Peyer's patch (tissue), 4 donors: ENCODE measurements at places on chromosomes 5 and 9. TPM values are rescaled to one million over a fixed set of nuclear protein-coding genes. Genes with fewer than 3 reads are reported as not detected.

DNA sequence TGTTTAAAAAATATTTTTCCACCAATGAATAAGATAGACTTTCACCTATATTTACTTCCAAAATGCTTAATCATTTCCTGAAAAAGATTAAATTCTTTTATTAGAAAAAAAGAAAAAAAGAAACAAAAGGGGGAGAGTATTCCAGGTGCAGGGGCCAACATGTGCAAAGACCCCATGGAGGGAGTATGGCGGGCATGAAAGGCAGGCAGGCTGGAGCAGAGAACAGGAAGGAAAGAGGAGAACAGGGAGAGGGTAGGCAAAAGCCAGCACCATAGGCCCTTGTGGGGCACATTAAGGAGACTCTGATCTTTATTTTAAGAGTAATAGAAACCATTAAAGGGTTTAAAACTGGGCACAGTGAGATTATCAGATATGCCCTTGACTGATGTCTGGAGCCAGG lies 16.5 kb upstream of the SAP30L start:
- no peak overlapping the region for H3K4me3 ChIP-seq
- H3K27me3 ChIP-seq: no peaks in the 10 kb centered on the region
- DNase-seq: no peak
- no peaks in the 10 kb centered on the region for H3K36me3 ChIP-seq
- H3K27ac ChIP-seq: no peak overlapping the region
- no peaks in the 10 kb centered on the region for H3K4me1 ChIP-seq

Gene CACNA1B
- total RNA-seq: 0.13 TPM

DNA sequence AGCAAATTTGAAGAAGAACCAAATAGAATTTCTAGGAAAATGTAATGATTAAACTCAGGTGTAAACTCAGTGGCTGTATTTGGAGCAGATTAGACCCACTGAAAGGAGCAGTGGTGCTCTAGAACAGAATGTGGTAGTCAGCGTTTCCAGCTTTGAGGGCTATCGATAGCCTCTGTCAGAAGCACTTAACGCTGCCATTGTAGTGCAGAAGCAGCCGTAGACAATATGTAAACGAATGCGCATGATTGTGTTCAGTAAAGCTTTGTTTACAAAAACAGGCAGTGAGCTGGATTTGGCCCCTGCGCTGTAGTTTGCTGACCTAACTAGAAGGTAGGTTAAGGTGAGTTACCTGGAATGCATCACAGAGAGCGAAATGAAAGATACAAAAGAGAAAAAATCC lies 72.0 kb downstream of the FAM78A start:
- no peak overlapping the region for H3K27ac ChIP-seq
- H3K36me3 ChIP-seq: no peaks in the 10 kb centered on the region
- H3K4me1 ChIP-seq: no peaks in the 10 kb centered on the region
- no peak for DNase-seq
- H3K27me3 ChIP-seq: no peaks in the 10 kb centered on the region

GRCh38 chr9:68728731-68729130 lies 23.7 kb downstream of the PIP5K1B start:
- peak overlapping the region; percentile 51 for H3K27ac ChIP-seq
- no peak overlapping the region for H3K4me3 ChIP-seq
- DNase-seq: no peak
- no peaks in the 10 kb centered on the region for H3K27me3 ChIP-seq
- H3K36me3 ChIP-seq: no peaks in the 10 kb centered on the region

Gene COMMD10
- 37.8 TPM for total RNA-seq

Gene PTPA
- total RNA-seq: 52.6 TPM

Gene SURF6
- total RNA-seq: 16.1 TPM

- H3K4me1 ChIP-seq: no peaks in the 10 kb centered on the region
- no peaks in the 10 kb centered on the region for H3K36me3 ChIP-seq
- no peak overlapping the region for H3K4me3 ChIP-seq
Measured at GRCh38 chr9:28853477-28853876, 1280.2 kb upstream of the C9orf72 start.

DNA sequence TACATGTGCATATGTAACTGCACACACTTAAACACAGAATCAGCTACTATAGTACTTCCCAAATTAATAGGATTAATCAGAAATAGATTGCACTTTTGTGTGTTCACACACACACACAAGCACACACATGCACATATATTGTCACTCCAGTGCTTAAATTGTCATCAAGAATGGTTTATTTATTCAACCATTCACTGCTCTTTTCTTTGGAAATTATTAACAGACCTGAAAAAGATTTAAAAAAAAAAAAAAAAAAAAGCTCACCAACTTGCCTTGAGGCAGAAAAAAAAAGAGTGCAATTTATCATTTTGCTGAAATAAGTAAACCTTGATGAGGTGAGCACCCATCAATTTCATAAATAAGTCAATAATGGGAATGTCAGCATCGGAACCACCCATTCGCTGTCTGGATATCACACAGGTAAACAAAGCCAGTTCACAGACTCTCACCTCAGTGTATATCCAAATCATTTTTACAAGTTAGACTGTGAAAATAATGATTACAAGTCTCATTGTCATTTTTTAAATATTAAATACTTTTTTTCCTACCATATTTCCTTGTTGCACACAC lies 562.8 kb downstream of the BNC2 start:
- H3K4me1 ChIP-seq: no peaks in the 10 kb centered on the region
- no peak overlapping the region for H3K4me3 ChIP-seq
- no peak overlapping the region for H3K27ac ChIP-seq
- no peak for DNase-seq

GRCh38 chr5:40688127-40688761 lies 8.5 kb downstream of the PTGER4 start:
- DNase-seq: peak; percentile 95
- H3K27ac ChIP-seq: peak overlapping the region; percentile 60
- peaks cover 57% of the 10 kb centered on the region for H3K4me1 ChIP-seq
- no peaks in the 10 kb centered on the region for H3K36me3 ChIP-seq

GRCh38 chr9:6034954-6035353 lies 19.5 kb upstream of the RANBP6 start:
- H3K4me3 ChIP-seq: no peak overlapping the region
- H3K36me3 ChIP-seq: no peaks in the 10 kb centered on the region
- no peaks in the 10 kb centered on the region for H3K27me3 ChIP-seq
- DNase-seq: no peak
- H3K4me1 ChIP-seq: no peaks in the 10 kb centered on the region

DNA sequence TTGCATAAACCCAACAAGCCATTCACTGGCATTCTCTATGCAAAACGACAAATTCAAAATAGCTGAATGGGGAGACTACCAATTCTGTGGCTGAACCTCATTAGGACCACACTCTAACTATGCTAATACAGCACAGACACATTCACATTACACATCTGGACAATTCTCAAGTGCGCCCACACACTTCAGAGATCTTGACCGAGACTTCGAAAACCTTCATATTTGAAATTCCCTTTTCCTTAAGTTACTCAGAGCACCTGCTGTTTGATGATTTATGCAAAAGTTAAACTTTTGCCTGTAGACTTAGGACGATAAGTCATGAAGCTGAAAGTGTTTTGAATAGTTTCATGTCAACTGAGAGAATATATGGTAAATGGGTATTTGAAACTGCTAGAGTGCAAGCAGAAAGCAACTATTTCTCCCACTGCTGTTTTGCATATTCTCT lies 111.9 kb downstream of the FBN2 start:
- no peaks in the 10 kb centered on the region for H3K36me3 ChIP-seq
- no peaks in the 10 kb centered on the region for H3K4me1 ChIP-seq
- no peak overlapping the region for H3K27ac ChIP-seq

- no peaks in the 10 kb centered on the region for H3K36me3 ChIP-seq
- no peak for DNase-seq
- H3K4me3 ChIP-seq: no peak overlapping the region
- peaks cover 8% of the 10 kb centered on the region for H3K4me1 ChIP-seq
Measured at GRCh38 chr5:10155897-10156667, 93.6 kb downstream of the ATPSCKMT start.

- H3K4me3 ChIP-seq: no peak overlapping the region
- DNase-seq: no peak
- no peaks in the 10 kb centered on the region for H3K4me1 ChIP-seq
- no peaks in the 10 kb centered on the region for H3K36me3 ChIP-seq
- H3K27me3 ChIP-seq: no peaks in the 10 kb centered on the region
Measured at GRCh38 chr9:96279932-96280331, 22.0 kb downstream of the HSD17B3 start.

- H3K27ac ChIP-seq: no peak overlapping the region
- no peak overlapping the region for H3K4me3 ChIP-seq
- H3K27me3 ChIP-seq: no peaks in the 10 kb centered on the region
- DNase-seq: no peak
- H3K4me1 ChIP-seq: no peaks in the 10 kb centered on the region
Measured at GRCh38 chr5:178078197-178079010, 34.9 kb upstream of the N4BP3 start.

DNA sequence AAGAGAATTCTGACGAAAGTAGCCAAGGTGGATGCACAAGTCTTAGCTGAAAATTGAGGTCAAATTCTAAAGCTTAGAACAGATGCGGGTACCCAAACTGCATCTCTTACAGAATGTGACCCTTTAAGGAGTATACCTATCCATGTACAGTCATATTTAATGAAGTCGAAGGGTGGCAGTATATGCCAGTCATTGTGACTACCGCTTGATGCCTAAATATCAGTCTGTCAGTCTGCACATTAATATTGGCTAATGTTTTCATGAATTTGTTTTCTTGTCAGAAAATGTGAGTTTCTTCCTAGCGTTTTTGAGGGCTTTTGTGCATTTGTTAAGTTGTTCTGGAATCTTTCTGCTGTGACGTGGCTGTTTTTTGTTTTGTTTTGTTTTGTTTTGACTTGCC lies 264.5 kb upstream of the ELAVL2 start:
- H3K36me3 ChIP-seq: no peaks in the 10 kb centered on the region
- H3K4me3 ChIP-seq: no peak overlapping the region
- no peaks in the 10 kb centered on the region for H3K4me1 ChIP-seq
- H3K27me3 ChIP-seq: no peaks in the 10 kb centered on the region
- no peak for DNase-seq

Gene TXNDC8
- not detected for total RNA-seq

- no peaks in the 10 kb centered on the region for H3K4me1 ChIP-seq
- no peak overlapping the region for H3K27ac ChIP-seq
- H3K4me3 ChIP-seq: no peak overlapping the region
- H3K27me3 ChIP-seq: no peaks in the 10 kb centered on the region
- DNase-seq: no peak
Measured at GRCh38 chr5:53871775-53872174, 311.3 kb downstream of the NDUFS4 start.

DNA sequence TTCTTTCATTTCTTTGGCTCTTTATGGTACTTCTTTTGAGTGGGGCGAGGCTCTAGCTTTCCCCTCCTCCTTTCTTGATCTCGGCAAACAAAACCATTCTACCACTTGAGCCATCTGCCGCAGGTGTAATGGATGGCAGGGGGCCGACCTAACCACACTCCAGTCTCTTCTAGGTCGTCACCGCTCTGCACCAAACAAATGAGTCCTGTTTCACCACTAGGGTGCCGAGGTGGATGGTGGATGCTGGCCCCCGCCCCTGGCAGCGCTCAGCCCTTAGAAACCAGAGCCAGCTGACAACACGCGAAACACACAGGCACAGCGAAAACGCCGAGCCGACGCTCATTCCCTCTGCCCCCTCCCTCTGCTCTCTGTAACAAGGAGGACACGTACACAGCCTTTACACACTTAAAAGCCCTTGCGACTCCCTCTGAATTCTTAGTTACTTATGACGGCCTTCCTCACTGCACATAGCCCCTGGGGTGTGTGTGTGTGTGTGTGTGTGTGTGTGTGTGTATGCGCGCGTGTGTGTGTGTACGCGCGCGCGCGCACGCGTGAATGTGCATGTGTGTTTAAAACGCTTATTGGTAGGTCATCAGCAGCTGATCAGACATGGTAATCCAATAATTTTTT lies 199.4 kb downstream of the MEF2C start:
- H3K36me3 ChIP-seq: no peaks in the 10 kb centered on the region
- no peak overlapping the region for H3K4me3 ChIP-seq
- peaks cover 10% of the 10 kb centered on the region for H3K4me1 ChIP-seq
- H3K27ac ChIP-seq: no peak overlapping the region

DNA sequence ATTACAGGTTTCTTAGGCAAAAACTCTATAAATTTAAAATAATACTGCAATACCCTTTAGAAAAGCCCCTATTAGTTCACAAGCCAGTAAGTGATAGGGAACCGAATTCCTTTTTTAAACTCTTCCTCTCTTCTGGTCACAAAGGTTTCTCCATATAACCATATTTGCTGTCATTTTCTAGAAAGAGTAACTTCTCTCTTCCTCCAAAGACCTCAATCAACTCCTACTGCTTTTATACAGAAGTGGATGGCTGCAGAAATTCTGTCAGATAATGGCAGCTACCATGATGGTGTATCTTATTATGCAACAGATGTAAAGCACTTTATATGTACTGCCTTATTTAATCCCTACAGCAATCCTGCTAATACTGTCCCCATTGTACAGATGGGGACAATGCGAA lies 6.2 kb downstream of the TUT7 start:
- no peak for DNase-seq
- no peak overlapping the region for H3K4me3 ChIP-seq
- H3K27ac ChIP-seq: no peak overlapping the region
- H3K4me1 ChIP-seq: no peaks in the 10 kb centered on the region

Gene DNM1
- 54.3 TPM for total RNA-seq

DNA sequence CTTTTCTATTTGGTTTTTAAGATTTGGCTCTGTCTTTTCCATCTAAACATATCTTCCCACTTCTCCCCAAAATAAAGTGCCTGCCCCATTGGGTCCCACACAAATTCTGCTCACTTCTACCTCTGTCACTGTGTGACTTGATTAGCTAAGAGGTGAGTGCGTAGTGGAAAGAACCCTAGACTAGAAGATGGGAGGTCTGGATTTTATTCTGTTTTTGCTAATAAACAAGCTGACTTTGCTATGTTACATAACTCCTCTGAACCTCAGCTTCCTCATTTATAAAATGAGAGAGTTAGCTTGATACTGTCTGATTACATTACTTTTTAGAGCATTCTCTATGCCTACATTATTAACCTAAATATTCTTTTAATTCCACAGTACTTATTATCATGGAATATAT lies 51.3 kb upstream of the PTGER4 start:
- H3K4me3 ChIP-seq: no peak overlapping the region
- no peak overlapping the region for H3K27ac ChIP-seq
- no peaks in the 10 kb centered on the region for H3K36me3 ChIP-seq
- H3K4me1 ChIP-seq: no peaks in the 10 kb centered on the region

Gene ARHGEF37
- total RNA-seq: 12.4 TPM

DNA sequence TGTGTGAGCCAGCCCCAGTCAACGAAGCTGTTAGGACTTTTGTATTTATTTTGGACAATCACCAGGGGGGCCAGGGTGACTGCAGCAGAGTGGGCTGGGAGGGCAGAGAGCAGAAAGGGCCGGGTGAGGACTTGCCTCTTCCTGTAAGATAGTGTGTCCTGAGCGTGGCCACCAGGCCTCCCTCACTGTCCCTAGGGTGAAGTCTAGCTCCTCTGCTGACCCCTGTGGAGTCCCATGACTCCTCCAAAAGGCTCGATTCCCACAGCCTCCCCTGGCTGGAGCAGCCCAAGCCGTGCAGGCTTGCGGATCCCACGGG lies 147.8 kb downstream of the RXRA start:
- no peaks in the 10 kb centered on the region for H3K36me3 ChIP-seq
- no peaks in the 10 kb centered on the region for H3K27me3 ChIP-seq
- peak overlapping the region; percentile 2 for H3K27ac ChIP-seq
- H3K4me3 ChIP-seq: no peak overlapping the region
- no peak for DNase-seq

Gene ANKDD1B
- 3.2 TPM for total RNA-seq
